ENCODE measurements at places on chromosomes 11 and 22.

DNA sequence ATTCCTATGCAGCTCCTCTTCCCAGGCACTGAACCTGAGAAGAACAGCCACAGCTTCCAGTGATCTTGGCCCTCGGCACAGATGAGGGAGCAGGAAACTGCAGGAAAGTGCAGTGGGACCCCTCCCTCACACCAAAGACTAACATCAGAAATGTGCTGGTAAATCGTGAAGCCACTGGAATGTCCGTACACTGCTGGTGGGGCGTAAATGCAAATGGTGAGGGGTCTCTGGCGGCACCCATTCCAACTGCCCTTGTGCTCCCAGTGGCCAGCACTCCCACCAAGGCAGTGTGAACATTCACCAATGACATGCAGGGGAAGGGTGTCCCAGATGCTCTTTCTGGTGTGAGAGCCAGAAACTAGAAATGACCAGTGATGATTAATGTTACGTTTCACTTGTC is 574.0 kb downstream of the BRD1 start:
- no peak for DNase-seq

- DNase-seq: no peak
Measured at GRCh38 chr11:22991196-22991595, 130.9 kb upstream of the CCDC179 start.

- DNase-seq: no peak
Measured at GRCh38 chr11:72750086-72750485, 2.1 kb downstream of the ARAP1 start.

GRCh38 chr22:46563381-46564083 is 26.1 kb upstream of the CELSR1 start:
- peak; percentile 84 for DNase-seq

- DNase-seq: no peak
Measured at GRCh38 chr11:16120008-16120407, 236.3 kb downstream of the SOX6 start.

DNA sequence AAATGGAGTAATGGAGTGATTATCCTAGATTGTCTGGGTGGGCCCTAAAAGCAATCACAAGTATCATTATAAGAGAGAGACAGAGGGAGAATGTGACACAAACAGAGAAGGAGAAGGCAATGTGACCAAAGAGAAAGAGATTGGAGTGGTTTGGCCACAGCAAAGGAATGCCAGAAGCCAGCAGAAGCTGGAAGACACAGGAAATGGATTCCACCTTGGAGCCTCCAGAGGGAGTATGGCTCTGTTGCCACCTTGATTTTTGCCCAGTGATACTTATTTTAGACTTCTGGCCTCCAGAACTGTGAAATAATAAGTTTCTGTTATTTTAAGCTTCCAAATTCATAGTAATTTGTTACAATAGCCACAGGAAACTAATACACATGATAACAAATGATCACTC is 36.8 kb upstream of the OR5P2 start:
- no peak for DNase-seq

DNA sequence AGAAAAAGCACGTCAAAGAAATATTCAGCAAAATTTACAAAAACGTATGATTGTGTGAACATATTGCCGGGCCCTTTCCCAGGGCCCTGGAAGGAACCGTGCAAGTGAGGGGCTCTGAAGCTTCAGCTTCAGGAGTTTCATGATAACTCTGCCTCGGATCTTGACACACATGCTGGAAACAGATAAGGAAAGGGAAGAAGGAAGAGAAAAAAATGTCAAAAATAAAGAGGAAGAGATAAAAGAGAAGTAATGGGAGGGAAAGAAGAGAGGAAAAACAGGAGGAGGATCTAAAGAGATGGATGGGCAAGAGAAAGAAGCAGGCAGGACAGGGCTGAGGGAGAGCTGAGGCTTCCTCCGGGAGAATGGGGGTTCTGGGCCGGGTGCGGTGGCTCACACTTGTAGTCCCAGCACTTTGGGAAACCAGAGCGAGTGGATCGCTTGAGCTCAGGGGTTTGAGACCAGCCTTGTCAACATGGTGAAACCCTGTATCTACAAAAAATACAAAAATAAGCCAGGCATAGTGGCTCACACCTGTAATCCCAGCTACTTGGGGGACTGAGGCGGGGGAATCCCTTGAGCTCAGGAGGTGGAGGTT is 2.7 kb upstream of the TMPRSS4 start:
- no peak for DNase-seq

DNA sequence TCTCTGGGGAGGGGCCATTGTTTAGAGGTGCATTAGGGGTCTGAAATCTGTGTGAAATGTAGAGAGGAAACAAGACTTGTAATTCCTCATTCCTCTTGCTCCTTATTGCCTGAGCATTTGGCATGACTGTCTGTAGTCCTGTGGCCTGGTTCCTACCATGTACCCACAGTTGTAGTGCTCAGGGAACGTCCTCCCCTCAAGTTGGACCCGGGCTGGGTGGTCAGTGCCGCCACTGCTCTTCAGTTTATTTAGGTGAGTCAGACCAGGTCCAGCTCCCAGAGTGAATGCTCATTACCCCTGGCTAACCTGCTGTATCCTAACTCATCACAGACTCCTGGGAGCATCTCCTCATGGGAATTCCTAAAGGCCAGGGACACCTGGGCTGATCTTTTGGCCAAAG is 139.8 kb downstream of the GRIK4 start:
- DNase-seq: no peak
